ENCODE measurements at places on chromosomes 11 and 22.

- no peak for DNase-seq
Measured at GRCh38 chr11:120722524-120722923, 211.0 kb downstream of the GRIK4 start.

- no peak for DNase-seq
Measured at GRCh38 chr22:49882519-49883293, 29.1 kb downstream of the ZBED4 start.

- DNase-seq, result no peak
Measured at GRCh38 chr22:39815932-39816331, 77.6 kb downstream of the ENTHD1 start.

- DNase-seq, result no peak
Measured at GRCh38 chr11:72635933-72636332, 38.3 kb downstream of the PDE2A start.

- no peak for DNase-seq
Measured at GRCh38 chr11:108112057-108112456, 9.3 kb upstream of the ACAT1 start.

DNA sequence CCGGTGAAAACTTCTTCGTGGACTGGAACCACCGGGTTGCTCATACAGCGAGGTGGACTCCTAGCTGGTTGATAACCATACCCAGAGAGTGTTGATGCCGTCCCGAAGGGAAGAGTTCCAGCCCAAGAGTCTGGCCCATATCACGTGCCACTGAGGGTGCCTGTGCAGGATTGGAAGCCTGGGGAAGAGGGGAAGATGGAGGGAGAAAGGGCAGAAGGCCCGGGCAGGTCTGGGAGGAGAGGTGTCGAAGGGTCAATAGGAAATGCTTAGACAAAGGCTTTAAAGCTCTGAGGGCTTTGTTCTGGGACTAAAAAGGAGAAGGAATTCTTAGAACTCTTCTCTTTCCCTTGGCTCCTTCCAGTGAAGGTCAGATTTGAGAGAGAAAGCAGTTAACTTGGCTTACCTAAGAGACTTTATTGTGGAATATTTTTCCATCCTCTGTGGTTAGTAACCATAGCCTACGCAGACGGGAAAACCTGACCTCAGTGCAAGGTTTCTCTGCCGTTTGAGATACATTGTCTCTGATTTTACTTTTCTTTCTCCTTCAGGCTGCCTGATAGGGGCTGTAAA, 70.5 kb downstream of the JAM3 start:
- no peak for DNase-seq

- DNase-seq, result no peak
Measured at GRCh38 chr11:1223346-1224110, 662 bp downstream of the MUC5B start.

- no peak for DNase-seq
Measured at GRCh38 chr11:17244046-17244445, 32.5 kb upstream of the NUCB2 start.

GRCh38 chr11:69876013-69876412, 56.8 kb upstream of the FGF3 start:
- no peak for DNase-seq

GRCh38 chr11:47553406-47553743, 443 bp upstream of the CELF1 start:
- DNase-seq, result no peak

- DNase-seq, result no peak
Measured at GRCh38 chr22:40727964-40728615, 48.8 kb downstream of the MCHR1 start.
